ENCODE measurements at places on chromosomes 3 and 15.

- no peak for DNase-seq
Measured at GRCh38 chr3:10400050-10400748, 79.3 kb upstream of the SEC13 start.

GRCh38 chr15:66821307-66821706, 119.3 kb downstream of the SMAD6 start:
- DNase-seq: no peak

- DNase-seq: peak; percentile 42
Measured at GRCh38 chr3:132629928-132630327, 29.7 kb downstream of the ACAD11 start.

DNA sequence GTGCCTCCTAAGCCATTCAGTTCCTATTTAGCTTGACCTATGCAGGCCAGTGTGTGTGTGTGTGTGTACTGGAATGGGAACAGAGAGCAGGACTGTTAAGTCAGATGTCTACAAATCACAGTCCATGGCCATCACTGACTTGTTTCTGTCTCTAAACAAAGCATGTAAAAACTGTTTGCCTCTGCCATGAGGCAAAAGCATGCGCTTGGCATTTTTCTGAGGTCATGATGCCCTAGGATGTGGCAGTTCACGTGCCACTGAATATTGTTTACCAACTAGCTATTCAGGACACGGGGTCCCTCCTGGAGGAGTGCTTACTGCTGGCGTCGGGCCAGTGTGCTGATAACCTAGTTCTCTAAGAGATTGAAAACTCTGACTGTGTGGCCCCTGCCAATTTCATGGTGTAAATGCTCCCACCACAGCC, 8.2 kb upstream of the ATP13A3 start:
- DNase-seq: no peak

DNA sequence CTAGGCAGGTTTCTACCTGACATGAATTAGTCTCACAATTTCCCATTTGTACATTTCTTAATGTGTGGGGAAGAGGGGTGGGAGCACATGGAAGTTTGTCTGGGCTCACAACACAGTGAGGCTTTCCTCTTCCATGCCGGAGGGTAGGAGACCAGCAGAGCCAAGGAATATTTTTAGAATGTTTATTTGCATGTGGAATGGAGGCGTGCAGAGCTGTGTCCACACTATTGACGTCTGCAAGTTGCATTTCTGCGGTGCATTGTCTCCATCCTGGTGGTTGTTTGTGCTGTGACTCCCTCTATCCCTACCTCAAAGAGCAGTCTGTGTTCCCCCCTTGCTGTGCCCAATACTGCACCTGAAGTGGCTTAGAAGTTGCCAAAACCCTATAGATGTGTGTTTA, 103.1 kb upstream of the LRTM1 start:
- DNase-seq: no peak

DNA sequence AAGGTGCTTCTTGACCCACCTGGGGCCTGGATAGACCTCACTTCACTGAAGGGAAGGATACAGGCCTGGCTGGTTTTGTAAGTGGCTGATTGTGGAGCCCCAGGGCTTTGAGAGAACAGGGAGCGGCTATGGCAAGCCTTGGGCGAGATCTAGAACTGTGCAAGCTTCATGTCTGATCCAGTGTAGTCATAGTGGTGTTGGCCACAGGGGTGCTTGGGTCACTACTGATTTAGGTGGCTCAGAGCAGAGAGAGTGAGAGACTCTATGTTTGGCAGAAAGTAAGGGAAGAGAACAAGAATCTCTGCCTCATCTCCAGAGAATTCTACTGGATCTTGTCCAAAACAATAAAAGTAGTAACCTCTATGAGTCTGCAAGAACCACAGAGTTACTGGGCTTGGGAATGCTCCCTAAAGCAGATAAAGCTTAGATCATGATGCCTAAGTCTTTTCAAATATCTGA, 394.2 kb upstream of the EPHA3 start:
- DNase-seq: no peak

DNA sequence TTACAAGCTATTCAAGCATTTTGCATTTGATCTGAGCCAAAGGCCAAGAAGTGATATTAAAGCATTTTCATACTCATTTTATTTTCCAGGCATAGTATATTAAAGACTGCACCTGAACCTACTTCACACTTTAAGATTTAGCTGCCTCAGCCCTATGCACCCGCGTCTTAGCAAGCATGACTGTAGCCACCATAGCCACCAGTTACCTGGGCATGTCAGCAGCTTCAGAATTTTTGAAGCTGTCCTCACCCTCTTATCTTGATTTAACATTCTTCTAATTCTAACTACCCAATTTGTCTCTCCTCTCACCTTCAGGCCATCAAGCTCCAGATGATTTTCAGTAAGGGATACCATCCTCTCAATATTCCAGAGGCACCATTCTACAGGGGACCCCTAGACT, 39.1 kb upstream of the KLHL6 start:
- DNase-seq: no peak

GRCh38 chr15:69114331-69114928, 46.0 kb upstream of the GLCE start:
- peak; percentile 44 for DNase-seq

GRCh38 chr3:134605556-134605955, 45.3 kb downstream of the KY start:
- no peak for DNase-seq

- no peak for DNase-seq
Measured at GRCh38 chr15:85755942-85756341, 38.8 kb downstream of the KLHL25 start.

- DNase-seq: no peak
Measured at GRCh38 chr3:190197346-190197763, 76.7 kb upstream of the P3H2 start.

- DNase-seq: no peak
Measured at GRCh38 chr15:58306591-58307312, 125.0 kb upstream of the LIPC start.

- peak; percentile 54 for DNase-seq
Measured at GRCh38 chr3:159252772-159253384, 451.0 kb downstream of the MFSD1 start.

- peak; percentile 55 for DNase-seq
Measured at GRCh38 chr3:180594631-180595558, 7.1 kb upstream of the TTC14 start.

DNA sequence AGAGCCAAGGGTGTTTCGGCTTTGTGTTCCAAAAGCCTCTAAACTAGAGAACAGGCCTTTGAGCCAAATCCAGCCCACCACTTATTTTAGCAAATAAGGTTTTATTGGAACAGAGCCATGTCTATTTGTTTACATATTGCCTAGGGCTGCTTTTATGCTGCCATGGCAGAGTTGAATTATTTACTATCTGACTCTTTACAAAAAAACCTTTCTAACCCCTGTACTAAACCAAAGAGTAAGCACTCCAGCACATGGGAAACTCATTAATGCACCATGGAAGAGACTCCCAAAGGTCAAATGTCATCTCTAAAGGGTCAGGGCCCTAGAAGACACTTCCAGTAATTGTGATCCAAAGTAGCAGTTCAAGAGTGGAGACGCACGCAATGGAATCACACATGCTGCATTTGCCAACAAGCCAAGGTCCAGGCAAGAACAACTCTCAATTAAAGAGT, 22.3 kb downstream of the OSBPL10 start:
- DNase-seq: no peak

DNA sequence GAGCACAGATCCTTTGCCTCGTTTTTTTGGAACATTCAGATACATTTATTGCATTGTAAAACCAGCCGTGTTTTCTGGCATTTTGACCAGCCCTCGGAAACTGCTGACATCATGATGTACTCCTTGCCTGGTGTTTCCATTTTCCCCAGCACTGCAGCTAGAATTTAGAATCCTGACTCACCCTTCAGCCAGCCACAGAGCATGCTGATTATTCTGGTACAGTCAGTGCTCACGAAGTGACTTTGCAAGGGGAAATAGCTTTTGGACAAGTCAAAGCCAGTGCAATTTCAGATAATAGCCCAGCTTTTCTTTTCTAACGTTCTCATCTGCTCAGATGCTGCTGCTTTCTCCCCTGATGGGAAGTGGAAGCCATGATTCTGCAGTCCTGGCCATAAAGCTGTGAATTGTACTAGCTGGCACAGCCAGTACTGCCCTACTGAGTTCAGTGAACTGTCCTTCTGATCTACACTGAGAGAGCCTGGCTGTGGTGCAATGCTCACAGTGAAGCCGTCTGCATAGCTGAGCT, 12.1 kb upstream of the CNBP start:
- DNase-seq: peak; percentile 83

- no peak for DNase-seq
Measured at GRCh38 chr3:195834675-195835583, 23.2 kb upstream of the MUC4 start.

DNA sequence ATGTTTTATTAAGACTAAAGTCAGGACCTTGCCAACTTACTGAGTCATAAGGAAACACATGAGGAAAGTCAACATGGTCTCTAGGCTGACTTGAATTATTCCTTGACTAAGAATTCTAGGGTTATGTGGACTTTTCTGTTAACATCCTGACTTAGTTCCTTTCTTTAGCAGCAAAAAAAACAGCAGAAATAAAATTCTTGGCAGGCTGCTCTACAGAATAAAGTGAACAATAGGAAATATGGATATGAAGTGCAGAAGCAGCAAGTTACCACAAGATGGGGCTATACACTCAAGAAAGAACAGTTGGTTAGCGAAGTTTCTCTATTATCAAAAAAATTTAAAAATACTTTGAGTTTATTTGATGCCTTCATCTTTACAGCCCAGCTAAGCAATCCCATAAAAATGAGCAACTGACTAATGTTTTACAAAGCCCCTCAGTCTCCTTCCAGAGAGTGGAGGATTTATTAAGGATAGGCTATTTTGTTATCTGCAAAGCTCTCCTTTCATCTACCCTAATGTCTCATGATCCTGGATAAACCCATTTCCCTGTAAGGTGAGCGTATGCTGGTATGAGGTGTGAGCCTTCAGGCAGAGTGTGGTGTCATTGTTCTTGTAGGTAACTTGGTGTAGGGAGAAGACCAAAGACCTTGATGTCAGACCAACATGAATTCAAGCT, 23.1 kb upstream of the MCCC1 start:
- peak; percentile 59 for DNase-seq

GRCh38 chr3:125119752-125120378, 64.1 kb upstream of the HEG1 start:
- no peak for DNase-seq

DNA sequence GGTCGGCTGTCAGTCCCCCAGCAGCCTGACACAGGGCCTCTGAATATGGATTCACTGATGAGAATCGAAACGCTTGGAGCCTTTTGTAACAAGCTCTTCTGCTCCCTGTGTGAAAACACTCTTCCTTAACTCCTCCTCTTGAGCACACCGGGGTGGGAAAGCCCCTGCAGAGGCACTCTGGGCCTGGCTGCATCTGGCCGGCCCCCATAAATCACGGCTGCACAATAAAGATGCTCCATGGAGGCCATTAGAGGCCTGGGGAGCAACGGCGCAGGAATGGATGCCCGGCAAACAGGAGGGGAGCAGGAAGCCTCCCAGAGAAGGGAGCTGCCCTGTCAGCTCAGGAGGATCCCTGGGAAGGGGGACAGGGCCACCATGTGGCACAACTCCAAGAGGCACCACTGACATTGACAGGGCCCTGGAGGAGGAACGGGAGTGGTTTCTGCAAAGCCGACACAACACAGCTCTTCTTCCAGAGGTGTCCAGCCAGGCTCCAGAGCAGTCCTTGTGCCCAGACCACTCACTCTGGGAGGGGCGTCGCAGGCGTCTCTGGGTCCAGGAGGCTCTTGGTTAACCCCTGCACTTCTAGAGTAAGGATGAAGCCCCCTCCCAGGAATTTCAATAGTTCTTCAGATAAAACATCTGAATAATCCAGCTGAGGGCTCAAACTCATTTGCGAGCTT, 509.3 kb upstream of the PPP2R3A start:
- no peak for DNase-seq

- no peak for DNase-seq
Measured at GRCh38 chr15:29115093-29115991, 154.3 kb downstream of the NSMCE3 start.

GRCh38 chr3:106167728-106168127, 298.9 kb upstream of the CBLB start:
- DNase-seq: no peak

GRCh38 chr3:79199966-79200365, 567.8 kb downstream of the ROBO1 start:
- DNase-seq: no peak

DNA sequence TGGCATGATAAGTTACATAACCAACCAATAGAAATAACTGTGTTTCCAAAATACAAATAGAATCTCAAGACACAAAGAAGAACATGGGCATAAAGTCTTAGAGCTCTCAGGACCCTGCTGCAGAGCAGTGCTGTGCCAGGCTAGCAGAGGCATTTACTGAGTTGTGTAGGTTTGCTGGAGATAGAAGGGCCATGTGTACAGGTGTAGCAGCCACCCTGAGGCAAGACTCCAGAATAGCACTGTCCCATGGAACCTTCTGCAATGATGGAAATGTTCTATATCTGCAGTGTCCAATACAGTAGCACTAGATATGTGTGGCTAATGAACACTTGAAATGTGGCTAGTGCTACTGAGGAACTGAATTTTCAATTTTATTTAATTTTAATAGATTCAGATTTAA, 267.0 kb upstream of the UMPS start:
- no peak for DNase-seq

DNA sequence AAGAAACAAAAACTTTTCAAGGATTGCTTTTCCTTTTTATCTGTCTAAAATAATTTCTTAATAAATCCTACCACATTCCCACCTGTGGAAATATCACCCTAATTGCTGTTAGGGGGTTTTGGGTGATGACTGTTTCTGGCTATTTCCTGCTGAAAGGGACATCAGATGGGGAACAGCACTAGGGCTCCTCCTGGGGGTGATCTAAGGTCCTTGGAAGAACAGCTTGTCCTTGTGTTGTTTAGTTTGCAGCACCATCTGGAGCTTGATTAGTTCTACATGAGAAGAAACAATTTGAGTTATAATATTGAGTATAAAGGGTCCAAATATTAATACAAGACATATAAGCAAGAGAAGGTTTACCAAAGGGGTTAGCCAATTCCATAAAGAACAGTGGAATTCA, 18.7 kb downstream of the OR5H15 start:
- DNase-seq: peak; percentile 18

- DNase-seq: no peak
Measured at GRCh38 chr15:42694398-42694797, 42.5 kb downstream of the CDAN1 start.

DNA sequence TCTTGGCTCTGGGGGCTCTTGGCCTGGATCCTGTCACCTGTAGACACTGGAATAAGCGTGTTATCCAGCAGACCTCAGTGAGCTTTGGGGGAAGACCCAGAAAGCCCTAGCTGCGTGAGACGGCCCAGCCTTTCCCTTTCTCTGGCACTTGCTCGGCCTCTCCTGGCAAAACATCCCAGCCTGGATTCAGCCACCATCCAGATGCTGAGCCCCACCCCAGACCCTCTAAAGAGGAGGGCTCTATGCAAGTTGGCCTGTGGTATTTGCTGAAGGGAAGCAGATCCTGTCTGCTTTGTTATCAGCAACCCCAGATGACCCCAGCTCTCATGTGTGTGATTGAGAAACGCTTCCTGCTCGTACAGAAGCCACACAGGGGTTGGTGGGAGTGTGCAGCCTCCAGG, 267.2 kb downstream of the FAM43A start:
- no peak for DNase-seq

Data from MCF 10A (cell line).